ENCODE measurements at places on chromosomes 16 and 17.
A peak's percentile ranks its signal among the peaks of the same experiment; 100 is the strongest.

DNA sequence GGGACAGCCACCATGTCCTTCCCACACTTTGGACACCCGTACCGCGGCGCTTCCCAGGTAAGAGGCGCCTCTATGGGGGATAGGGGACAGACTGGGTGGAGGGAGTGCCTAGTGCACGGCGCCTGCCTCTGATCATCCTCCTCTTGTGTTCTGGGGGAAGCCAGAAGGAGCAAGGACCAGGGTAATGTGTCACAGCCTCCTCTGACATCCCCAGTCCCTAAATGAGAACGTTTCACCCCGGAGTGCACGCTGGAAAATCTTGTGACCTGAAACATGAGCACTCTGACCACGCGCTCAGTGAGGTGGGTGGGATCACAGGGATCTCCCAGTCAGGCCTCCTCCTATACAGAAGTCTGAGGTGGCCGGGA is 1.1 kb downstream of the IRX6 start:
- no peak for DNase-seq

DNA sequence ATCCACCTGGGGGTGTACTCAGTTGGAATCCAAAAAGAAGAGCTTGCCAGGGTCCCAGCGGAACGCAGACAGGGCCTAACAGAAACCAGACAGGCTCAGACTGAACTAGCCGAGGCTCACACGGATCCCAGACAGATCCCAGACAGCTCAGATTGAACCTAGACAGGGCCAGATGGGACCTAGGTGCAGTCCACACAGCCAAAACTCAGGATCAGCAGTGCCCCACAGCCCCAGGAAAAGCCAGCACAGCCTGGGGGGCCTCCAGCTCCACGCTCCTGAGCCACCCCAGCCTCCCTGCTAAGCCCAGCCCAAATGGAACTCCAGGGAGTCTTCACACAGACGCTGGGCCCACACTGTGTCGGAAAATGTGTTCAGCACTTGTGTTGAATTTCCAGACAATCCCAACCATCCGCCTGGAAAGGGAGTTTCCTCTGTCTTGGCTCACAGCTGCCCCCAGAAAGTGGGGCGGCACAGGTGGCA is 7.5 kb downstream of the STX1B start:
- no peak for DNase-seq

DNA sequence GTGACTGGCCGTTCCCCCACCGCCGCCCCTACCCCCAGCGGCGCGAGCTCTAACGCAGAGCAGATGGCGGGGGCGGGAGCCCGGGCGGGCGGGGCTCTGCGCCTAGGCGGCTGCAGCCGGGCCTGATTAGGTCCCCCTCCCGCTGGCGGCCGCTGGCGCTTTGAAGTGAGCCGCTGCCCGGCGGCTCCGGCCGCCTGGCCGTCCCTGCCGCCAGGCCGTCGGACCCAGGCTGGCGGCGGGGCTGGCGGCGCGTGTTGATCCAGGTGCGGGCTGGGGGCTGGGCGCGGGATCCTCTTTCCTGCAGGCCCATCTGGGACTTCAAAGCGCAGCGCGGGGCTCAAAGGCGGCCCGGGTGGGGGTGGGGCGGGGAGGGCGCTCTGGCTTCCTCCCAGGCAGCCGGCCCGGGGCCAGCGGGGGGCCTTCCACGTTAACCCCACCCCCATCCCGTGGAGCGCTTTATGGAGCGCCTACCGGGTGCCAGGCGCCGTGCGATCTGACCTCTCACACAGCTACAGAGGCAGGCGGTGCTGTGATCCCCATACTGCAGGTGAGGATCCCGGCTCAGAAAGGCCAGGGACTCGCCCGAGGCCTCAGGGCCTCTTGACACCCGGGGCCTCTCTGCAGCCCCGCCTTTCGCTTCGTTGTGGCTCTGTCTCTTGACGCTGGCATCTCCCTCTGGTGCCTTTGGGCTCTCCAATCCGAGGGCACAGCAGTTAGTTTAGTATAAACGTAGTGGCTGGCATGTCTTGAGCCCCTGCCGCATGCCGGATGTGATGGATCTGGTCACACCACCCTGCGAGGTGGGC is 80.0 kb upstream of the NKD1 start:
- no peak for DNase-seq

DNA sequence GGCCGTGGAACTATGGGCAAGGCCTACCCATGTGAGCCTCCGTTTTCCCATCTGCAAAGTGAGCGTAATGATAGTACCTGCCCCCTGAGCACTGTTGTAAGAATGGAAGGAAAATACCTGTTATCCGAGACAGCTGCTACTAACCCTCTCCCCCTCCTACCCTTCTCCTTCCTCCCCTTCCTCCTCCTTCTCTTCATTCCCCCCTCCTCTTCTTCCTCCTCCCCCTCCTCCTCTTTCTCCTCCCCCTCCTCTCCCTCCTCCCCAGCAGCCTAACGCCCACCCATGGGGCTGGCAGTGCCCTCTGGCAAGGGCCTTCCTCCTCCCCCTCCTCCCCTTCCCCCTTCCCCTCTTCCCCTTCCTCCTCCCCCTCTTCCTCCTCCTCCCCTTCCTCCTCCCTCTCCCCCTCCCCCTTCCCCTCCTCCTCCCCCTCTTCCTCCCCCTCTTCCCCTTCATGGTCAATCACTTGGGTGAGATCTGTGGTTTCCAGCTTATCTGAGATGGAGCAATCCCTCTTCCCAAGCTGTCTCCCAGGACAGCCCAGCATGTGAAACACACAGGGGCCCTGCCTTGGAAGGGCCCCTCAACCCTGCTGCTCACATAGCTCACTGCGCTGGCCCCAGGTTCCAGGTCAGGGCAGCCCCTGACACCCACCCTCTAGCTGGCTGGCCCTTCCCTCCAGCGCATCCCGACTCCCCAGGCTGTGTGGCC is 6.4 kb downstream of the ZFPM1 start:
- no peak for DNase-seq

DNA sequence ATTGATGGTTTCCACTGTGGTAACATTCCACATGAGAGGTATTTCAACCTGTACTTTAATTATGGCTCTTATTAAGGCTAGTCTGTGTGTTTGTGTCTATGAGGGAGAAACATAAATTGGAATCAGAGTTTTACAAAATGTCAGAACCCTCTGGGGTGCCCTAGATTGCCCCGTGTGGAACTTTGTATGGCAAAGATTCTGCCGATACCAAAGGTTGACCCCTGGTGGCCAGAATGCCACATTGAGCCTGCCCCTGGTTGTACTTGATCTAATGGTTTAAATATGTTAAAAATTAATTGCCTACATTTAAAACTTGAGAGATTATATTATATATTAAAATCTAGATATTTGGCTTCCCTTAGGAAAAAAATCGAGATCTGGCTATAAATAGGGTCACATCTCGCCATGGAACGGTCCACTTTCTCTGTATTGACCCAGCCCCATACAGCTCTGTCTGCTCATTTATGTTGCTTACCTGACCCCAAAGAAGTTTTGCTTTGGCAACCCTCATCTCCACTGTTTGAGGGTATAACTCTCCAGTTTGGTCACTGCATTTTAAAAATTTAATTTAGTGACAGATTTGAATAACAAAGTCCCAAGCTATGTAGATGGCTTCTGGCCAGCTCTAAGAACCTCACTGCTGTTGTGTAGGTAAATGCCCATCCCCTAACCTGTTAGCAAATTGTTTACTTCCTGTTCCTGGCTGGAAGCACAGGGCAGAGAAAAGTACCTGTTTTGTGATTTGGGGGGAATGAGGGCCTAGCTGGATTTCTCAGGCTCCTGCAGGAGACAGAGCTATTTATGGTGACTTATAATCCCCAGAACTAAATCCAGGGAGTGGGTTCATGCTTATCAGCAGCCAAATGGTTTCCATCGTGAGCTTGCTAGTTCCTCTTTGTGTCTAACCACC is 95.0 kb downstream of the PLCG2 start:
- DNase-seq = peak; percentile 70

DNA sequence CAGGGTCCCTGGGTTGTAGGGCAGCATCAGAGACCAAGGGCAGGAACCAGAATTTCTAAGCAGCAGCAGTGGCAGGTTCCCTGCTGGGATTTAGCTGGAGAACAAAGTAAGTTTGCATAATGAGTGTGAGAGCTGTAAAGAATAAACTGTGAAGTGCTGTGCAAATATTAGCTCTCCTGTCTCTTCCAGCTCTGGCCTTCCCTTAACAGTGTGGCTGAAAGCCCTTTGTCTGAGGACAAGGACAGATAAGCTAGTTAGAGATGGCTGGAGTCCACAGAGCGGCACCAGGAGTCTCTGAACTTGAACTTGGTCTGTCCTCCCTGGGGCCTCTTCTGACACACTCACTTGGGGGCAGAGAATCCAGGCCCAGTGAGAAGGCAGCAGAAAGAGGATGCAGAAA is 98.2 kb upstream of the WSCD1 start:
- DNase-seq = no peak

- no peak for DNase-seq
Measured at GRCh38 chr16:71966932-71967331, 33.3 kb downstream of the PKD1L3 start.

DNA sequence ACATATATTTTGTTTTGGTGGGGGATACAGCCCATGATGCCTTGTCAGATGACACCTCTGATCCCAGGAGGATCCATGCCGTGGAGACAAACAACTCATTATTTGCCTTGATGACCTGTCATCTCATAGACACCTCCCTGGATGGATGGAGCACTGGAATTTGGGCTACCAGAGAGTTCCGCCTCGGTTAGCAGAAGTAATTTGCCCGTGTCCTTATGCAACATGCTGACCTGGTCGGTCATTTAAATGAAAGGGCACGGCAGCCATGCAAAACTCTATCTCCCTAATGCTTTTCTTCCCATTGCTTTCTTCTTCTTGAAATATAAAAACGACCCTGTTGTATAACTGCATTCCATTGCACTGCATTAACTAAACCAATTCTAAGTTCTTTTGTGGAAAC is 145.3 kb downstream of the GRIN2A start:
- DNase-seq = no peak

- DNase-seq = no peak
Measured at GRCh38 chr16:55284718-55285099, 39.3 kb upstream of the IRX6 start.

GRCh38 chr16:65123396-65124211 is 1.7 kb upstream of the CDH11 start:
- DNase-seq = no peak

All from stimulated activated naive CD8-positive, alpha-beta T cell treated with anti-CD3 and anti-CD28 coated beads, Interleukin-15, Interleukin-2, amounts not matched to agents 100 U/mL and 50 U/mL, for 24 hours (primary cell).